Muscle of back (tissue), 13 donors: ENCODE measurements at places on chromosomes 1 and 21. TPM values are rescaled to one million over a fixed set of nuclear protein-coding genes. Genes with fewer than 3 reads are reported as not detected.

DNA sequence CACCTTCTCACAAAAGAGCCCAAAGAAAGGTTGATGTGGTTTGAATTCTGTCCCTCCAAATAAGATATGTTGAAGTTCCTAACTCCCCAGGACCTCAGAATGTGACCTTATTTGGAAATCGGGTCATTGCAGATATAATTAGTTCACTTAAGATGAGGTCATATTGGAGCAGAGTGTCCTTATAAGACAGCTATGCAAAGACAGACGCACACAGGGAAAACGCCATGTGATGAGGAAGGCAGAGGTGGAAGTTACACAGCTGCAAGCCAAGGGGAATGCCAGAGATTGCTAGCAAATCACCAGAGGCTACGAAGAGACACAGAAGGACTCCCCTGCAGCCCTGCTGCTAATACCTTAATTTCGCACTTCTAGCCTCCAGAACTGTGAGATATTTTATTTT lies 5.2 kb upstream of the ABCB10 start:
- DNase-seq: no peak

GRCh38 chr1:22618056-22618455 lies 18.4 kb upstream of the C1QA start:
- DNase-seq: no peak

DNA sequence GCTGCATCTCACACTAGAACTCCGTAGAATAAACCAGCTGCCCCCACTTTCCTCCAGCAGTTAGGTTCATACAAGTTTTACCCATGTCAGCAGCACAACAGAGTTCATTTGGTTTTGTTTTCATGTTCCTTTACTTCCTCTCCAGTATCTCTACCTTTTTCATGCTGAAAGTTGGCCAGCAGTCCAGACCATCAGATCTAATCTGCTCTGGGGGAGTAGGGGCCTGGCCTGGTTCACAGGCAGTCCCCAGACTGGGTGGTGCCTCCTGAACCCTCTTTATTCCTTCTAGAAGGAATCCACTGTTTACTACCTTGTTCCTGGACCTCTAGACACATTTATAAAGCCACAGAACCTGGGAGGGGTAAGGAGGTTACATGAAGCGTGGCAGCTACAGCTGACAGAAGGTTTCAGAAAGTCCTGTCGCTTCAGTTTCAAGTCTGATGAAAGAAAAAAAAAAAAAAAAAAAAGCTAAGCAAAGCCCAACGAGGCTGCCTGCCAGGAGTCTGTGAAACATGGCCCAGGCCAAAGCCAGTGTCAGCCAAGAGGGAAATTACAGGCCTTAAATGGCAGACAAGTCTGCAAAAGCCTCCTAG lies 184.6 kb upstream of the JUN start:
- peak; percentile 85 for DNase-seq

The DYNLT5 gene
- polyA plus RNA-seq: 6.7 TPM

DNA sequence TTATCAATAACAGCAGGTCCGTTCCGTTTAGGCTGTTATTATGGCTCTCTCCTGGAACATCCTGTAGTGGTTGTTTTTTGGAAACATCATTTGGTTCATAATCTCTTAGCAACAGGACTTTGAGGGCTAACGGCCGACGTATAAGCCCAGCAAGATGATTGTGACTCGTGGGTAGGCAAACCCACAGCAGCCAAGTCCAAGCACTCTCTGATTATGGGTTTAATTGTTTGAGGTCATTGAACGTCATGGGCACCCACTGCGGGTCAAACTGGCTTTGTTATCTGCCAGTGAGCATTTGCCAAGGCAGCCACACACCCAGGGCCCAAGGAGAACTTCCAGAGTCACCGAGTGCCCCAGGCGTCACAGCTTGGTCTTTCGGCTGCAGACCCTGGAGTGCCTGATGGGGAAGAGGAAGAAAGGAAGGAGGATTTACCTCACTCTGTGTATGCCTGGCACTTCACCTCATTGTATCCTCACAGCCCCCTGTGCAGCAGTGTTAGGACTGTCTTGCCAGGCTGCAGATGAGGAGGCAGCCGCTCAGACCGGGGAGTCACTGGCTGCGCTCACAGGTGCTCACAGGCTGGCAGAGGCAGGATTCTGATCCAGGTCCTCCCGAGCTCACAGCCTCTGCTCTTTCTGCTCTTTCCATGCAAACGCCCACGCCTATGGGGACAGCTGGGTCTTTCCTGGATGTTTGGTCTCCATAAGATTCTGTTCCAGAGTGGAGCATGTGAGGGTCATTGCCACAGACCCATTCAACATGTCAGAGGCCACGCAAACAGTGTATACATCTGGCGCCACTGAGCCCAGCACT lies 30.8 kb upstream of the EPS8L3 start:
- DNase-seq: no peak

The TFF3 gene
- 5.7 TPM for polyA plus RNA-seq
